Activated T-cell treated with anti-CD3 and anti-CD28 coated beads, Interleukin-2, amount 50 U/mL, for 4 hours (primary cell): ENCODE measurements at places on chromosomes 6 and 20. TPM values are rescaled to one million over a fixed set of nuclear protein-coding genes. Genes with fewer than 3 reads are reported as not detected.

The CPNE5 gene
- total RNA-seq: 0.26 TPM

The CYP24A1 gene
- total RNA-seq: not detected

The ARFGEF2 gene
- 31.6 TPM for total RNA-seq

The DTNBP1 gene
- total RNA-seq: 22.0 TPM

The SLC22A1 gene
- total RNA-seq: 7.0 TPM

The VSTM2L gene
- 0.11 TPM for total RNA-seq

The TMEM74B gene
- not detected for total RNA-seq

The CAGE1 gene
- total RNA-seq: 0.10 TPM

The ENPP4 gene
- total RNA-seq: 8.5 TPM

The ALDH5A1 gene
- 10.4 TPM for total RNA-seq

The RNF217 gene
- 0.90 TPM for total RNA-seq

The GINS1 gene
- 15.3 TPM for total RNA-seq

The C20orf144 gene
- 0.11 TPM for total RNA-seq

The NCOA5 gene
- 38.2 TPM for total RNA-seq

The HAO1 gene
- total RNA-seq: not detected

The RGS17 gene
- not detected for total RNA-seq

The GLO1 gene
- 97.3 TPM for total RNA-seq

The CASS4 gene
- total RNA-seq: 1.9 TPM

The FAM83B gene
- 0.11 TPM for total RNA-seq

The FUT9 gene
- total RNA-seq: not detected

The PDE10A gene
- total RNA-seq: not detected

The PBOV1 gene
- total RNA-seq: not detected

The RNF39 gene
- total RNA-seq: not detected

The SIGLEC1 gene
- total RNA-seq: 0.05 TPM

The TP53RK gene
- 14.1 TPM for total RNA-seq

The RFX6 gene
- not detected for total RNA-seq

The HRH3 gene
- not detected for total RNA-seq

The TRIM31 gene
- not detected for total RNA-seq

The PRR18 gene
- total RNA-seq: not detected

The HEY2 gene
- not detected for total RNA-seq

The CST5 gene
- not detected for total RNA-seq

The CDH4 gene
- total RNA-seq: not detected

The CST2 gene
- total RNA-seq: not detected

The SSTR4 gene
- not detected for total RNA-seq

The MTFR2 gene
- total RNA-seq: 9.9 TPM

The ADTRP gene
- 15.6 TPM for total RNA-seq

The VGLL2 gene
- total RNA-seq: not detected

The C20orf202 gene
- not detected for total RNA-seq

The DNMT3B gene
- total RNA-seq: 0.63 TPM

The HLA-F gene
- total RNA-seq: 228 TPM

The KCNK5 gene
- total RNA-seq: 21.3 TPM

The PAX1 gene
- total RNA-seq: not detected

The PNPLA1 gene
- total RNA-seq: not detected

The ARMC2 gene
- 2.2 TPM for total RNA-seq

The NOX3 gene
- total RNA-seq: not detected

The CDSN gene
- not detected for total RNA-seq

The SOBP gene
- 1.1 TPM for total RNA-seq

The LHFPL5 gene
- not detected for total RNA-seq

The MUC21 gene
- total RNA-seq: not detected

The HLA-DPB1 gene
- 9.8 TPM for total RNA-seq

The PTGIS gene
- total RNA-seq: 2.4 TPM

The C20orf141 gene
- total RNA-seq: not detected

The HLA-DQA1 gene
- total RNA-seq: 6.7 TPM

The PROKR2 gene
- not detected for total RNA-seq

The NCOA6 gene
- total RNA-seq: 18.9 TPM

The OPRL1 gene
- 0.05 TPM for total RNA-seq

The CCN5 gene
- total RNA-seq: 0.15 TPM

The SIRPG gene
- total RNA-seq: 13.3 TPM

The LY86 gene
- total RNA-seq: 0.16 TPM
